Neural progenitor cell (in vitro differentiated cells): ENCODE measurements at places on chromosomes 12 and 14. TPM values are rescaled to one million over a fixed set of nuclear protein-coding genes. Genes with fewer than 3 reads are reported as not detected.

- no peaks in the 10 kb centered on the region for H3K27me3 ChIP-seq
- no peak for DNase-seq
- H3K4me1 ChIP-seq: peaks cover 25% of the 10 kb centered on the region
- H3K27ac ChIP-seq: no peak overlapping the region
Observed at GRCh38 chr14:103597623-103598377, 31.2 kb upstream of the KLC1 start.

DNA sequence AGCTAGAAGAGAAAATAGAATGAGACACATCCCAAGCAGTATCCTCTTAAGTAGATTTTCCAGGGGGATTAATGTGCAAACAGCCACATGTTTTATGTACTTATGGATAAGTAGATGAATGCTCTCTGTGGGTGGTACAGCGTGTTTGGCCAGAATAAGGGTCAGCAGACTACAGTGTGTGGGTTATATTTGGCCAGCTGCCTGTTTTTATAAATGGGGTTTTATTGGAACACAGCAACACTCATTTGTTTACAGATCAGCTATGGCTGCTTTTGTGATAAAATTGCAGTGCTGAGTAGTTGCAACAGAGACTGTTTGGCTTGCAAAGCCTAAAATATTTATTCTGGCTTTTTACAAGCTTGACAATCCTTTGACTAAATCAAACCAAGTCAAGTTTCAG, 780.2 kb upstream of the SEL1L start:
- no peaks in the 10 kb centered on the region for H3K36me3 ChIP-seq
- no peak for DNase-seq
- no peaks in the 10 kb centered on the region for H3K27me3 ChIP-seq
- H3K27ac ChIP-seq: no peak overlapping the region

GRCh38 chr12:132259364-132259871, 70.0 kb downstream of the GALNT9 start:
- no peak overlapping the region for H3K4me3 ChIP-seq
- H3K4me1 ChIP-seq: no peaks in the 10 kb centered on the region
- H3K27me3 ChIP-seq: peaks cover 32% of the 10 kb centered on the region
- no peak overlapping the region for H3K27ac ChIP-seq

Gene LTBP2
- 0.43 and 0.84 TPM in 2 replicates for total RNA-seq

GRCh38 chr14:101965181-101965544, 790 bp downstream of the DYNC1H1 start:
- DNase-seq: peak; percentile 80
- peak overlapping the region; percentile 72 for H3K27ac ChIP-seq
- H3K36me3 ChIP-seq: peaks cover 3% of the 10 kb centered on the region
- H3K27me3 ChIP-seq: peaks cover 30% of the 10 kb centered on the region

Gene PDZRN4
- 0.06 and 0.09 TPM in 2 replicates for total RNA-seq

Gene MYF6
- total RNA-seq: 0.43 and 0.97 TPM in 2 replicates

- H3K4me3 ChIP-seq: no peak overlapping the region
- peaks cover 34% of the 10 kb centered on the region for H3K4me1 ChIP-seq
- H3K36me3 ChIP-seq: no peaks in the 10 kb centered on the region
- no peaks in the 10 kb centered on the region for H3K27me3 ChIP-seq
- H3K27ac ChIP-seq: peak overlapping the region; percentile 79
Observed at GRCh38 chr12:125455556-125455955, 390.3 kb downstream of the AACS start.

Gene PAPOLA
- 169 and 235 TPM in 2 replicates for total RNA-seq

- H3K27me3 ChIP-seq: no peaks in the 10 kb centered on the region
- no peaks in the 10 kb centered on the region for H3K36me3 ChIP-seq
- H3K27ac ChIP-seq: no peak overlapping the region
- DNase-seq: no peak
- no peak overlapping the region for H3K4me3 ChIP-seq
Observed at GRCh38 chr12:113396828-113397496, 6.7 kb downstream of the SDS start.

Gene CLEC1A
- total RNA-seq: not detected in 2 replicates

DNA sequence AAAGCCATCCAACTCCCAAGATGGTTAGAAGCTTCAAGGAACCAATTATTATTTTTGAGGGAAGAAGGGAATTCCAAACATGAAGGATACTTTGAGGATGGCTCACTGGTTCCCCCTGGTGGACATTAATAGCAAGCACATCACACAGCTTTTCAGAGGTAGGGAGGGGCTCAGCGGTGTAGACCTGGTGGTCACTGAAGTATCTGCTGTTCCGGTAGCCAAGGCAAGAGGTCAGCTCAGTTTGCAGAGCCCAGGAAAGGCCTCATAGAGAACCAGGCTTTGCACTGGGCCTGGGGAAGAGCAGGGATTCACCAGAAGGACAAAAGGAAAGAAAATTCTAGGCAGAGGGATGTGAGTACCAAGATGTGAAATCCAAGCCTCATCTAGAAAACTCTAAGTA, 118.7 kb downstream of the KSR2 start:
- peaks cover 21% of the 10 kb centered on the region for H3K4me1 ChIP-seq
- peak; percentile 78 for DNase-seq
- H3K4me3 ChIP-seq: no peak overlapping the region
- H3K27me3 ChIP-seq: no peaks in the 10 kb centered on the region
- no peak overlapping the region for H3K27ac ChIP-seq
- no peaks in the 10 kb centered on the region for H3K36me3 ChIP-seq

- DNase-seq: peak; percentile 81
- H3K27ac ChIP-seq: no peak overlapping the region
- H3K4me1 ChIP-seq: peaks cover 33% of the 10 kb centered on the region
- no peaks in the 10 kb centered on the region for H3K36me3 ChIP-seq
Observed at GRCh38 chr14:105485739-105486162, 935 bp upstream of the CRIP1 start.

- no peak overlapping the region for H3K4me3 ChIP-seq
- no peak for DNase-seq
- H3K27me3 ChIP-seq: no peaks in the 10 kb centered on the region
- no peaks in the 10 kb centered on the region for H3K36me3 ChIP-seq
Observed at GRCh38 chr14:66884149-66884548, 305.1 kb upstream of the GARIN2 start.

DNA sequence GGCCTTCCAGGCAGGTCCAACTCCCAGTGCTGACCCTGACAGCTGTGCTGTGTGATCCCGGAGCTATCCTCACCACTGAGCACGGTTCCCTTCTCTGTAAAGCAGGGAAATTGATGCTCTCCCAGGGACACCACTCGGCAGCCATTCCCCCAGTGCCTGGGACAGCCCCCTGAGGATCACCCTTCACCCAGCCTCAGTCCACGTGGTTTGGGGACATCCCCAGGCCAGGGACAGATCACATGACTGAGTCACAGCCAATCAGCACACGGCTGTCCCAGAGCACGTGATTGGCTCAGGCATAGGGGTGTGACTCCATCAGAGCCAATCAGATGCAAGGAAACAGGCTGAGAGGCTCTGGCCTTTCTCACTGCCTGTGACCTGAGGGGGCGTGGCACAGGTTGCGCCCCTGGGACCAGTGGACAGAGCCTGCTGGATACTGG, 68.8 kb upstream of the SFSWAP start:
- H3K27ac ChIP-seq: no peak overlapping the region
- H3K4me3 ChIP-seq: no peak overlapping the region
- no peak for DNase-seq
- H3K4me1 ChIP-seq: no peaks in the 10 kb centered on the region

Gene GARIN6
- not detected in 2 replicates for total RNA-seq
